Psoas muscle (tissue), 8 donors: ENCODE measurements at places on chromosomes 2 and 18.

GRCh38 chr2:144477957-144478311 is 42.0 kb downstream of the ZEB2 start:
- H3K4me1 ChIP-seq = peaks cover 24% of the 10 kb centered on the region
- H3K27ac ChIP-seq = no peak overlapping the region
- H3K36me3 ChIP-seq = no peaks in the 10 kb centered on the region
- H3K4me3 ChIP-seq = no peak overlapping the region

GRCh38 chr2:217418090-217418489 is 558.2 kb upstream of the TNP1 start:
- peaks cover 3% of the 10 kb centered on the region for H3K4me1 ChIP-seq
- no peak overlapping the region for H3K27ac ChIP-seq
- no peaks in the 10 kb centered on the region for H3K27me3 ChIP-seq
- no peak overlapping the region for H3K4me3 ChIP-seq
- no peaks in the 10 kb centered on the region for H3K36me3 ChIP-seq
- no peak for DNase-seq

- H3K27me3 ChIP-seq = no peaks in the 10 kb centered on the region
- H3K27ac ChIP-seq = no peak overlapping the region
- no peaks in the 10 kb centered on the region for H3K36me3 ChIP-seq
- peaks cover under 1% of the 10 kb centered on the region for H3K4me1 ChIP-seq
- no peak for DNase-seq
Observed at GRCh38 chr2:218954541-218955300, 4.7 kb upstream of the CDK5R2 start.

DNA sequence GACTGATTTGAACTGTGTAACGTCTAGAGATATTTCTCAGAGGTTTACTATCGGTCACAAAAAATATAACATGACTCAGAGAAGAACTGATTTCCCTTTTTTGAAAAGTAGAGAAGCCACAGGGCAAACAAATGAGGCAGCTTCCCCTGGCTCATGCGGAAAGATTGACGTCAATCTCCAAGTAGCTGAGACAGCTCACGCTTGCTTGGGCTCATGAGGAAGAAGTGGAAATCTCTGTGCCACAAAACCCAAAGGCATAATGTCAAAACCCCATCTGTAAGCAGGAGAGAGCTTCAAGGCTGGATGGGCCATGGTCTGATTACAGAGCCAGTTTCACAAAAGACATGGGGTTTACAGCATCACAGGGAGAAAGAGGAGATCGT is 188.1 kb downstream of the ARL4C start:
- no peaks in the 10 kb centered on the region for H3K36me3 ChIP-seq
- DNase-seq = no peak
- H3K4me1 ChIP-seq = no peaks in the 10 kb centered on the region

DNA sequence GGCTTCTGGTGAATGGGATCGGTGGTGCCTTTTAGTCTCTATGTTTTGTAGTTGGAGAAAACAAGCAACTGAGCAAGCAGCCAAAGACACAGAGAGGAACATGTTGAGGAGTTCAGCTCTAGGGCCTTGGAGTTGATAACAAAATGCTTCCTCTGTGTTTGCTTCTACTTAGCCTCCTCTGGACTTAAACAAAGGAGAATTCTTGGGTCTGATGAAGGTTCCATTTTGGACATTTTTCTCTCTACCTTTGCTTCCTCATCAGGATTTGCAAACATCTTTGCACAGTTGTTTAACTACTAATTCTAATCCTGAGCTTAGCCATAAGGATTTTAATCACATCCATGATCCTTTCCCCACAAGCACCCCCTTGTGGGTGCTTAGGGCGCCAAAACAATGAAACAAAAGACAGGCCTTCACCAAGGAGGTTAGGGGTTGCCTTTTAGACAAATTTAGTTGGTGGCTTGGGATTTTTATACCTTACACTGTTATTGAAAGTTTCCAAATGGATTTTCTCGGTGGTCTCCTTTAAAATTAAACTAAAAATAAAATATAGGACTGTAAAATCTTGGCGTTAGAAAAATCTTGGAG is 148.5 kb upstream of the SATB2 start:
- H3K4me1 ChIP-seq = no peaks in the 10 kb centered on the region
- H3K27ac ChIP-seq = no peak overlapping the region
- no peaks in the 10 kb centered on the region for H3K27me3 ChIP-seq
- H3K36me3 ChIP-seq = no peaks in the 10 kb centered on the region
